COLO829 (cell line): ENCODE measurements at places on chromosomes 6 and 20.

GRCh38 chr6:1519597-1519996 lies 90.1 kb upstream of the FOXC1 start:
- no peak for DNase-seq

GRCh38 chr6:166970776-166971175 lies 14.4 kb upstream of the RNASET2 start:
- DNase-seq: no peak

GRCh38 chr20:2114990-2115681 lies 13.5 kb downstream of the STK35 start:
- DNase-seq: no peak

- DNase-seq: no peak
These were observed 62.1 kb downstream of the BMP2 start for GRCh38 chr20:6829510-6830116.

DNA sequence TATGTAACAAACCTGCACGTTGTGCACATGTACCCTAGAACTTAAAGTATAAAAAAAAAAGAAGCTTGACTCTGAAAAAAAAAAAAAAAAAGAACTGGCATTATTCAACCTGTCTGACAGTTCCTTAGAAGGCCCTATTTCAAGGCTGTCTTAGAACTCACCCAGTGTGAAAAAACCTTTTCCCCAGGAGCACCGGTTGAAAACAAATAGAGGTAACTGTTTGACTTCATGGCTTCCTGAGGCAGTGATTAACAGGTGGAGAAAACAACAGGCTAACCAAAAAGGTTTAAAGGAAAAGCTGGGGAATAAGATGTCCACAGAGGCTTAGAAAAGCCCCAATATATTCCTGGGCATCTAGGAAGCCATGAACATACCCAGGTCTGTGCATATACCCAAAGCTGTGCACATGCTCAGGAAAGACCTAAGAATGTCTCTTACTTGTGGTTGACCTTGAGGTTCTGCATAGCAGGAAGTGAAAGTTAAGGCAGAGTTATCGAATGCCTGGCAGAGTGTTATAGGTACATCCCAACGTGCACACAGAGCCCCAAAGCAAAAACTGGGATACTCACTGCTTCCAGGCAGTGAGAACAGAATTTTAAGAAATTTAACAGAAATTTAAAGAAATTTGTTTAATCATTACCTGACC lies 7.0 kb downstream of the UQCC1 start:
- DNase-seq: no peak

DNA sequence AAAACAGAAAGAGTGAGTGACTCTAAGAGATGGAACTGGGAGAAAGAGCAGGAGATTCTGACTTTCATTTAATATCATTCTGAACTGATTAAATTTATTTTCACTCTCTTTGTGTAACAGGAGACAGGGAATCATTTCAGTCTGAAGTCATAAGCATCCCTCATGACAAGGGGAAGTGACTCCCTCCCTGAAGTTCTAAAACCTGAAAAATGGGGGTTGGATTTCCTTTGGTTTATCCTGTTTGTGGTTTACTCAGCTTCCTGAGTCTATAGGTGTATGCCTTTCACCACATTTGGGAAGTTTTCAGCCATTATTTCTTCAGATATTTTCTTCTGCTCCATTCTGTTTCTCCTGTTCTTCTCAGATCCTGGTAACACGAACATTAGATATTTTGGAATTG lies 3.4 kb upstream of the FKBP1A start:
- DNase-seq: no peak

DNA sequence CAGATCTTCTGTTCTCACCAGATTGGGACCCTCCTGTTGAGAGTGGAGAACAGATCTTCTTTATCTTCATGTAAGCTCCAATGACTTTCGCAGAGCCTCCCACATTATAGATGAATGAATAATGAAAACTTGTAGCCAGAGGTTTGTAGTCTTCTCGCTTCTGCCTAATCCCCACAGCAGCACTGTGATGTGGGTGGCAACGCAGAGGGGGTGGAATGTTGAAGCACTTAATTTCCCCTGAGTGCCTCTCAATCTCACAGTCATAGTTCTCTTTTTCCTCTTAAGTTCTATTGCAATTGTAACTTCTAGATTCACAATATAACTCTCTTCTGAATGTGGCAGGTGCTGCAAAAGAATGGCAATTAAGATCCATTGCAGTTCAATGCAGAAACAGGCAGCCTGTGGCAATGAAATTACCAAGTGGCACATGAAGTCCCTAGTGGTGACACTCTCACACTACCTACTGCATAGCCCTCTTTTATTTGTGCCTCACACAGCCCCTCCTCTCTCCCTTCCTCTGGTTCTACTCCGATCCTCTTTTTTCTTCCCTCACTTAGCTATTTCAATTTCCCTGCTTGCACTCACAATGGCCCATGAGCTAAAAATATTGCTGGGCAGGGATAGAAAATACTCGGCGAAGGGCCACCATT lies 281.9 kb downstream of the UBE3D start:
- DNase-seq: no peak

GRCh38 chr6:170035901-170036304 lies 255.0 kb downstream of the DLL1 start:
- DNase-seq: no peak

- DNase-seq: no peak
These were observed 14.6 kb upstream of the HELZ2 start for GRCh38 chr20:63588641-63589041.

GRCh38 chr6:65566117-65566516 lies 140.9 kb downstream of the EYS start:
- no peak for DNase-seq

DNA sequence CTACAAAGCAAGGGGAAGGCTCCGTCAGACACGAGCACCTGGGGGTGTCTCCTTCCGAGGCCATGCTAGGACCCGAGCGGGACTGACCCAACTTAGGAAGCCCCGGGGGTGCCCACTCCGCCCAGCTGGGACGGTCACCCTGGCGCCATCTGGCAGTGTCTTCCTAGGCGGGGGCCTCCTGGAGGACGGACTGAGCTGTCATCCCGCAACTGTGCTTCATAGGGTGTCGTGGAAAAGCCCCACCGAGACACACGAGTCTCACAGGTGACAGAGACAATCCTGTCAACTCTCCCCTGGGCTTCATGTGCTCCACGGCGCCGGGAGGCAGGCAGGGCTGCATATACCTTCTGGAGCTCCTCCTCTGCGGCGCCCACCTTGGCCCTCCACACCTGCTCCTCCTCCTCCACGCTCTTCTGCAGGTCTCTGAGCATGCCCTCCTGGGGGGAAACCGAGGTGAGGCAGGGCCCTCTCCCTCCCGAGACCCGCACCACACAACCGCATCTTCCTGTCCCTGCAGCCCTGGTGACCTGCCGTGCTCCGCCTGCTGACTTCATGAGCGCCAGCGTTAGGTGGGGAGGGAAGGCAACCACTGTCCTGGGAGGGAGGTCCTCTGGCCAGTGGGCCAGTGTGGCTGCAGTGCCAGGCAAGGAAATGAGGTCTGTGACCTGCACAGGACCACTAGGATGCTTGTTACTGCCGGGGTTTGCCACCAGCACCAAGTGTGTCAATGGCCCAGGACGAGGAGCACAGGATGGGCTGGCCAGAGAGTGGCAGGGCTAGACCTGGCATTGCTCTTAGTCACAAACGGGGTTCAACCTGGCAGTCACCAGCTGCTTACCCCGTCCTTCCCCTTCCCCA lies 50.7 kb downstream of the DSTN start:
- DNase-seq: no peak

GRCh38 chr6:45507186-45507585 lies 129.5 kb upstream of the SUPT3H start:
- no peak for DNase-seq

DNA sequence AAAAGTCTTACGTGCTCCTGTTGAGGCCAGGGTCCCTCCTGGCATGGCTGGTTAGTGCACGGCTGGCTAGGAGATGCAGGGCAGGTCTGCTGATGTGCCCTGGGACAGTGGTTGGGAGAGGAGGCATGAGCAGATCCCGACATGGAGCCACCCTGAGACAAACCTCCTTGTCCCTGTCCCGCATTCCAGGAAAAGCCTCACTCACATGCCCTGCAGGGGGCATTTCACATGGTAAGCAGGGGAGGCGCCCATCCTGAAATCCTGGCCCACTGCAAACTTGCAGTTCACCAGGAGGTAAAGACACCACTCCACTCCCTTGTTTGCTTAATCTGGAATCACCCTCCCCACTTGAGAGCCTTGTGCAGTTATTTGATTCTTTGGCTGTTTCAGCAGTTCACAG lies 116.7 kb upstream of the SLC24A3 start:
- DNase-seq: no peak

- DNase-seq: peak; percentile 4
These were observed 149.7 kb downstream of the ASCC3 start for GRCh38 chr6:100731411-100731810.

- DNase-seq: no peak
These were observed 1.4 kb downstream of the C20orf96 start for GRCh38 chr20:288956-289692.

GRCh38 chr6:113526553-113526952 lies 330.6 kb upstream of the MARCKS start:
- no peak for DNase-seq

DNA sequence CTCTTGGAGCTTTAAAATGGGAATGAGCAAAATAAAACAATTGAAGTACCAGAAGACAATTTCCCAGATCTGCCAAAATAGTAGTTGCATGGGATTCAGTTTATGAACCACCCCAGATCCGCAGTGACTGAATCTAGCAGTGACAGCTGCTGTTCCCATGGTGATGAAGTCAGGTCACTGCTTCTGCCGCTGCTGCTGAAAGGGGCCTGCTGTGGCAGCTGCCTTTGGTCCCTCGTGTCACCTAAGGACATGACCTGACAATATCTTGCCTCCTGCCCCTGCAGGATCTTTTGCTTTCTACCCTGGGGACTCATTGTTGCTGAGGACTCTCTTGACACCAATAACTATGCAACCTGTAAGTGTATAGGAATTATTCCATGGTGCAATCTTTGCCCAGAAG lies 34.3 kb upstream of the OGFRL1 start:
- no peak for DNase-seq

DNA sequence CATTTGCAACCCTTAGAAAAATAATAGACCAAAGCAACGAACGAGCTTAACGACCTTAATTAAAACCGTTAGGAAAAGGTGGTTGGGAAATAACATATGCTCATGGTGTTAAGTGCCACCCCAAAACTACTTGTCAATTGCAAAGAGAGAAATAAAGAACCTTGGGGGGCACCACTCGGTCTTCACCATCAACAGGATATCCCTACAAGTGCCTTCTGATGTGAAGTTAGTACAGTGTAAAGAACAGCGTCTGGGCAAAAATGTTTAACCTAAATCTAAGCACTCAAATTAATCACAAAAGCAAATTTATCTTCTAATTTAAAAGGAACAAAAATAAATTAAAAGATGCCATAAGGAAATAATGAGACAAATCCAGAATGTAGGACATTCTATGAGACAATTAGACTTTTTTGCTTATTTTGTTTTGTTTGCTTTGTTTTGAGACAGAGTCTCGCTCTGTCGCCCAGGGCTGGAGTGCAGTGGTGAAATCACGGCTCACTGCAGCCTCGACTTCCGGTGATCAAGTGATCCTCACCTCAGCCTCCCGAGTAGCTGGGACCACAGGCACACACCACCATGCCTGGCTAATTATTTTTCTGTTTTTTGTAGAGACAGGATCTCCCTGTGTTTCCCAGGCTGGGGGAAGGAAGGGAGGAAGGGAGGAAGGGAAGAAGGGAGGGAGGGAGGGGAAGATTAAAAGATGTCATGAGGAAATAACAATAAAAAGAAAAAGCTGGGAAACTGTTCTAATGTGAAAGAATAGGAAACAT lies 41.3 kb upstream of the BTN3A2 start:
- no peak for DNase-seq

- DNase-seq: no peak
These were observed 134.4 kb upstream of the HMGCLL1 start for GRCh38 chr6:55713436-55713835.

DNA sequence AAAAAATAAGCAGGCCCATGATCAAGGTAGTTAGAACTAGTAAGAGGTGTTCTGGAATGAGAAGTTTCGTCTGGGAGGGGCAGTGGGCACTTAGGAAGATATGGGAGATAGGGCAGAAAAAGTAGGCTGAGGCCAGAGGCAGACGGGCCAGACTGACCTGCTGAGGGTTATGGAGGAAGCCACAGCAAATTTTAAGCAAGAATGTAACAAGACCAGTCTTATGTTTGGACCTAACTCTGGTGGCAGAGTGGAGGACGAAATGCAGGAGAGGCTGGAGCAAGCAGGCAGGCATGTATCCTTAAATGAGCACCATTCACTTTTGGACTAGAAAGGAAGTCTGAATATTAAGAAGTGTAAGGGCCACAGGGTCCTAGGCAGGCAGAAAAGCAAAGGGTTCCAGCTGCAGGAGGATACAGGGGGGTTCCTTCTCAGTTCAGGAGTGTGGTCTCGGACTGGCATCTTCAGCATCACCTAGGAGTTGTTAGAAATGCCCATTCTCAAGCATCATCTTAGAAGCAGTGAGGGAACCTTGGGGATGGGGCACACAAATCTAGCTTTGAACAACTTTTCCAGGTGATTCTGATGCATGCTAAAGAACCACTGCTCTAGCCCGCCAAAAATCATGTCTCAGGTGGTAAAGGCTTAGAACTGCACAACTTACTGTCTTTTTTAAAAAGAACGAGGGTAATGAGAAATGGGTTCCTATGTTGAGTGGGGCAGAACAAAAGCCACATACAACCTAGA lies 1.7 kb upstream of the DSTN start:
- DNase-seq: no peak

DNA sequence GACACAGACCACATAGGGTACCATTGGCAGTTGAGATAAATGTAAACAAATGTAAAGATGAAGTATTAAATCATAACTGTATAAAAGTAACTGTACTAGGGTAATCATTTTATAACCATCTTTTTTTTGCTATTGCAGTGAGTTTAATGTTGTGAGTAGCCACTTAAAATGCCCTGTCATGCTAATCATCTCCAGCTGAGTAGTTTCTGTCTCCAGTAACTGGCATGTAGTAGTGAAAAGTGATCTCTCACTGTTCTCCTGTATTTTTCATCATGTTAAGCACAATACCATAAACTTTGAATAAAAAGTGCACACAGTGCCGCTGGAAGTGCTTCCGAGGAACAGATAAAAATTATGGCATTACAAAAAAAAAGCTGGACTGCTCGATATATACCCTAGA lies 45.0 kb upstream of the OPRM1 start:
- no peak for DNase-seq

DNA sequence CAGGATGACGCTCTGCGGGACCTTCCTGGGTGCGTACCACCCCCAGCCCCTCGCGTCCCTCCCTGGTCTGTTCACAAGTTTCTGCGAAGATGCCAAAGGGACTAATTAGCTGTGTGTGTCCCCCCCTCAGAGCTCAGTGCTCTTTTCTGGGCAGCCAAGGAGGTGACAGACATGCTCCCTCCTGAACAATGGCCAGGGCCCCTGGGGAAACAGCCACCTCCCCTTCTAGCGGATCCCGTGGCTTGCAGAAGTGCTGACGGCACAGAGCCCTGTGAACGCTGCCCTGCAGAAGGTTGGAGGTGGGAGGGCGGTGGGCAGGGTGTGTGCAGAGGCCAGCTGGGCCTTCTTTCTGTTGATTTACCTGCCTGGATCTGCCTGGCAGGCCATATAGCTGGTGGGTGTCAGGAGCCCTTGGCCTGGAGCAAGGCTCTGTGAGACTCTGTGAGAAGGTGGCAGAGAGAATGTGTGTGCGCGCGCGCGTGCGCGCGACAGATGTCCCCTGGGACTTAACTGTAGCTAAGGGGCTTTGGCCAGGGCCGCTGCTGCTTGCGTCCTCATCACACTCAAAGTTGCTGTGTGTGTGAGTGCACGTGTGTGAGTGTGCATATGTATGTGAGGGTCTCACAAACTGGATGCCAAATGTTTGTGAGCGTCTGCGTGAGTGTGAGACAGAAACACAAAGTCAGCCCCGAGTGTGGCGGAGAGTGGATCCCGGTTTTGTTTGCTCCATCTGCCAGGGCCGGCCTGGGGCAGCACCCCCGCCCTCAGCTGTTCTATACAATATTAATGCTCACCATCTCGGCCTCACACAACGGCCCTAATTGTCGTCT lies 3.5 kb upstream of the MYT1 start:
- no peak for DNase-seq
